ENCODE measurements at places on chromosomes 11 and 22. TPM values are rescaled to one million over a fixed set of nuclear protein-coding genes. Genes with fewer than 3 reads are reported as not detected.

CLP1 gene
- 14.7 TPM for total RNA-seq

SMIM35 gene
- total RNA-seq, result not detected

SLC22A9 gene
- total RNA-seq, result not detected

CEP164 gene
- 13.5 TPM for total RNA-seq

P2RY2 gene
- total RNA-seq, result 1.5 TPM

MRGPRF gene
- 3.6 TPM for total RNA-seq

TMEM132A gene
- total RNA-seq, result 142 TPM

MUC6 gene
- not detected for total RNA-seq

ROBO3 gene
- 22.3 TPM for total RNA-seq

TEAD1 gene
- 63.4 TPM for total RNA-seq
